WERI-Rb-1 (cell line): ENCODE measurements at places on chromosomes 7 and 10.
A peak's percentile ranks its signal among the peaks of the same experiment; 100 is the strongest.

GRCh38 chr7:18165166-18165565 lies 137.5 kb upstream of the PRPS1L1 start:
- no peak for DNase-seq

DNA sequence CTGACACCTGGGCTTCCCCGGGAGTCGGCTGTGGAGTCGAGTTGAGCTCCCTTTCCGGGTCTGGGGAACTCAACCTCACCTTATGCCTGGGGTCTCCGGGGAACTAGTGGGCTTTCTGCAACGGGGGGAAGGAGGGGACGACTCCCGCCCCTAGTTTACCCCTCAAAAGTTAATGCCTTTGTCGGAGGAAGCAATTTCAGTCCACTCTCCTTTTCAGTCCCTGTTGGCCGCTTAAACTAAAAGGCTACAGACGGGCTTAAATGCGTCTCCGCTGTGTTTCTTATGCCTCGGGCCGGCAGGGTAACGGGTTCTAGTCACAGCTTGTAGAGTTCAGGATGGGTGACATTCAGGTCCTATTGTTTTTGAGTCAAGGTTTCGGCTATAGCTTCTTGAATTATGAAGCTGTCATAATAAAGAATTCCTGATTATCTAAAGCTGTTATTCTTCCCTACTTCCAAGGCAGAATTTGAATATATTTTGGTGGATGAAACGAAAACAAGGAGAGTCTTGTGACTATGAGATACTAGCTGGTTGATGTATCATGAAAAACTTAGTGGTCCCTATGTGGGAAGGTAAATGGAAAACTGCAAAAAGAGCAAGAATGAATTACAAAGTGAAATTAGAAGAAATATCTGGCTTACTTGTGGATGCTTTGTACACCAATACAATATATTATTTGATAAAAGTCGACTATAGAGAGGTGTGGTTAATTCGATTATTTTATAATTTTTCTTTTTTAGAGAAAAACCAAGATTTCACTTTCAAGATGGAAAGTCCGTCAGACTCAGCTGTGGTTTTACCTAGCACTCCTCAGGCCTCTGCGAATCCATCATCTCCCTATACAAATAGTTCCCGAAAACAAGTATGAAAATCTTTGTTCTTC lies 495 bp downstream of the SFR1 start:
- DNase-seq = no peak

DNA sequence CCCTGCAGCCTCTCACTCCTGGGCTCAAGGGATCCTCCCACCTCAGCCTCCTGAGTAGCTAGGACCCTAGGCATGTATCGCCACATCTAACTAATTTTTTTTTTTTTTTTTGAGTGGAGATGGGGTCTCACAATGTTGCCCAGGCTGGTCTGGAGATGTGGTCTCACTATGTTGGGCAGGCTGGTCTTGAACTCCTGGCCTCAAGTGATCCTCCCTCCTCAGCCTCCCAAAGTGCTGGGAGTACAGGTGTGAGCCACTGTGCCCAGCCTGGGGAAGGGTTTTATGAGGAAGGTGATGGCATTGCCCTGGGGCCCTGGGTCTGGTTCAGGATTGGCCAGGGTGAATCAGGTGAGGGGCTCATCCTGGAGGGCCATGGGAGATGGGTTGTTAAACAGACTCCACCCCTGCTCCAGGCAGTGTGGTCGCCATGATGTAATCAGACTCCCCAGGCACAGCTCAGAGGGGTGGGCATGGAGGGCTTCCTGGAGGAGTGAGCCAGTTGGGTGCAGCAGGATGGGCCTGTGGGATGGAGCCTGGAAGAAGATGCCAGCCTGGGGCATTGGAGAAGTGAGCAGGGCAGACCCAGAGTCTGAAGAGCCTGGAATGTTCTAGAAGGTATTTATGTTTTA lies 82.7 kb downstream of the MYL10 start:
- peak; percentile 2 for DNase-seq

DNA sequence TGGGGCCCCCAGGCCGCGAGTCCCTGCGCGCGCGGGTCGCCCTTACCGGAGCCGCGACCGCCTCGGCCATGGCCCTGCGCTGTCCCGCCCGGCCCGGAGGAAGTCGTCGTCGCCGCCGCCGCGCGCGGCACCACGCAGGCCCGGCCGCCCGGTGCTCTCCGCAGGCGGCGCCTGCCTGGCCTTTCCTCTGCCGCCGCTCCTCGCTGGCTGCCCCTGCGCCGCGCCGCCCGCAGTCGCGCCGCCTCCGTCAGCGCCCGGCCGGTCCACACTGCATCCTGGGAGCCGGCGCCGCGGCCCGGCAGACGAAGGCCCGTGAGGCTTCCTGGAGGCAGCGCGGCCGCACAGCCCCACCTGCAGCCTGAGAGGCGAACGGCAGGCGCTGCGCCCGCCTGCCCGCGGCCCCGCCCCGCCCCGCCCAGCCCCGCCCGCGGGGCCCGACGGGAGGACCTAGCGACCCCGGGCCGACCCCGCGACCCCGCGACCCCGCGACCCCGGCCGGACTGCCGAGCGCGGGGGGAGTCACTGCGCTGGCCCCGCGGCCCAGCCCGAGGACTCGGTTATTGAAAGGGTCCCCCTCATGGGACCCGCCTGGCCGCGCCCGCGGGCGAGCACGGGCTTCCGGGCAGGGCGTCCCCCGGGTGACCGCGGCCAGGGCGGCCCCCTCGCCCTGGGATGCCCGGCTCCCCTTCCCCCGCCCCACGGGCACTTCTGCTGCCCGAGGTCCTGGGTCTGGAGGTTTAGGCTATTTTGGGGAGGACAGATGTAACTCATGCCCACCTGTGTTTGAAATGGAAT lies at the start of gene ZNF746:
TSS of gene ZNF746 (minus strand) at position 343 of the 795 bp plus-strand sequence. CDS start at position 70, 273 bp downstream.
- DNase-seq = peak; percentile 80

DNA sequence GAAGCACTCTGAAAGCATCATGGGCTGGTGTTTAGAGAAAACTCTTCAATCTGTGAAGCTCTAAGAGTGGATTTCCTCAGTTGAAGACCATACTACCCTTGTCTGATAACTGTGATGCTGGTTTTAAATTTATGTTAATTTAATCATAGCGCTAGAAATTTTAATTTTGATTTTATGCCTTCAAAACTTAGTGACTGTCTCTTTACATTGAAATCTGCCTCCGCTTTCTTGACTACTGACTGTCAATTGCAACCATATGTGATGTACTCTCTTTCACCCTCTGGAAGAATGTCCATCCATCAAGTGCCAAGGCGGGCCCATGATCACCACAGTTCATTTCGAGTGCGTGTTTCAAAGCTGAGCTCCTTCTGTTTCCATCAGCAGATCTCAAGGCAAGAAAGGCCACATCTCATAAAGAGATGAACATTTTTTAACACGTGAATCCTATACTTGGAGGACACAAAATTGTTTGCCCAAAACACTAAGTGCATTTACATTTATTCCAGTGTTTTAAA lies 147.1 kb downstream of the ITGA8 start:
- no peak for DNase-seq
